ENCODE measurements at places on chromosomes 6 and 20.
A peak's percentile ranks its signal among the peaks of the same experiment; 100 is the strongest.

DNA sequence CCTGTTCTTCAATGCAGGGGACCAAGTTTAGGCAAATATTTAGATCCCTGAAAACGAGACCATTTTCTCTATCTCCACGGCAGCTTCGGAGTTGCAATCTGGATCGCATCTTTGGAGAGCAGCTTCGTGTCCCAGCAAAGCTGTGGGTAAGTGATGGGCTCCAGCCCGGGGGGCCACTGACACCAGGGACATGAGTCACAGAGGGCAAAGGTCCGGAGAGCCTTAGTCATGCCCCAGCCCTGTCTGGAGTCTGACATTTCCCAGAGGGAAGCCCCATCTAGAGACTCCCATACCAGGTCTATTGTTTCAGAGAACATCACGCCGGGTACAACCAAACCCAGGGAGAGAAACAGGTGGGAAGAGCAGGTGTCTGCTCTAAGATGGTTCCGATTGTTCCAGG, 95.9 kb downstream of the NFATC2 start:
- DNase-seq, result peak; percentile 56

GRCh38 chr20:48742912-48743680, 84.7 kb downstream of the PREX1 start:
- no peak for DNase-seq

DNA sequence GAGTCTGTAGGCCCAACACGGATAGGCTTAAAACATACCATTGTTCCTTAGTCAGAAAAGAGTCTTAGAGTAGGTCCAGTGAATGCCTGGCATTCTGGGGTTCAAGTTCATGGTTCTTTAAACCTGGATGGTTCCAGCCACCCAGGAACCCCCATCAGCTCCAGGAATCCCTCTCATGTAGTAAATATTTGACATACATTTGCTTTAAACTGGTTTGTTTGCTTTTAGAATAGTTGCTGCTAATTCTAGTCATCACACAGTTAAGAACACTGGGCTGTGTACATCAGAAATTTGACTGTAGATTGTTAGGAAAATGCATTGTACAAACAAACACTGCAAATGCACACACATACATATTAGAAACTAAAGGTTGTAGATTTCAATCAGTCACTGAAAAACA, 30.6 kb upstream of the PBOV1 start:
- no peak for DNase-seq

DNA sequence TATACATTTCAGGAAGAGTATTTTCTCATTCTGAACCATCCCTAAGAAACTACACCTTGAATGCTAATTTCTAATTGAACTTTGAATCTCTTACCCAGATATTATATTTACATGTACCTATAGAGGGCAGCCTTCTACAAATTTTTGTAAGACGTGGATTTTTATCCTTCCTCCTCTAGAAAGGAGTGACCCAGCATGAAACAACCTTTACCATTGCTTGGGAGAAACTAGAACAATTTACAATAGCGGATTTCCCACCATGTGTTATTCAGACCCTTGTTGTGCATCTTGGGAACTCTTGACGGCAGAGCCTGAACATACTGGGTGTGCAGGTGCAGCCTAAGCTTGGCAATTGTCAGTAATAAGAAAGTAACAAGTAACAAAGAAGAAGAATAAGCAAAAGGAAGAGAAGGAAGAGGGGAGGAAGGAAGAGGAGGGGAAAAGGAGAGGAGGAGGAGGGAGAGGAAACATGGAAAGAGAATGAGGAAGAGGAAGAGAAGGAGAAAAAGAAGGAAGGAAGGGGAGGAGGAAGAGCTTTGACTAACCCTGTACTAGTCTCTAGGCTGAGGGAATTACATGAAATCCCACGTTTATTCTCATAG, 10.8 kb upstream of the TAAR1 start:
- DNase-seq, result peak; percentile 72

DNA sequence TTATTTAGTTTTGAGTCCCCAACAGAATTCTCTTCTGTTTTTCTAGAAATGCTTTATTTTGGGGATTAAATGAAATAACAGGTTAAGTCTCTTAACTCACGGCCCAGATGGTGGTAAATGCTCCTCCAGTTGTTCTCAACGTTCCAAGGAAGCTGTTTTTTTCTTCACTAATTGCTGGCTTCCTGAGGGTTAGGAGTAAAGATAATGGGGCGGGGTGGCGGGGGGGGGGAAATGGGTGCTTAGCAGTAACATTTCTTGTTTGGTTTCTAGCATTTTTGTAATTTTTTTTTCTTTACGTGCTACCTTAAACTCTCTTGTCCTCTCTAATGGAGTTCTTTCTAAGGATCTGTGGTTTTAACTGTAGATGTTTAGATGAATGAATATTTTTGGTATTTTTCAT, 2.2 kb downstream of the SRSF3 start:
- DNase-seq, result no peak

GRCh38 chr20:36098364-36098763, 56.2 kb upstream of the EPB41L1 start:
- peak; percentile 41 for DNase-seq

DNA sequence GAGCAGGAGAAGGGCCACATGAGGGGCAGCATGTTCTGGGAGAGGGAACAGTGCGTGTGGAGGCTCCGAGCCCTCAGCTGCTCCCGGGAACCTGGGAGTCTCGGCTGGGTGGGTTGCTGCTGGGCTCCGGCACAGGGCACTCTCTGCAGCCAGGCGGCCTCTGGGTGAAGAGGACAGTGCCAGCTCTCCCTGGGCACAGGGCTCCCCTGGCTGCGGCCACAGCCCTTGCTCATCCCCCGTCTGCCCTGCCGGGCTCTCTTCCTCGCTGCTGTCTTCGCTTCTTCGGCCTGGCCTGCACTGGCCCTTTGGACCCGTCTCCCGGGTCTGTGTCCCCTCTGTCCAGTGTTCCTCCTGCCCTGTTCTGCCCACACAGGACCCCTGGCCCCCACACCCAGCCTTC, 48.2 kb downstream of the CDH4 start:
- no peak for DNase-seq

DNA sequence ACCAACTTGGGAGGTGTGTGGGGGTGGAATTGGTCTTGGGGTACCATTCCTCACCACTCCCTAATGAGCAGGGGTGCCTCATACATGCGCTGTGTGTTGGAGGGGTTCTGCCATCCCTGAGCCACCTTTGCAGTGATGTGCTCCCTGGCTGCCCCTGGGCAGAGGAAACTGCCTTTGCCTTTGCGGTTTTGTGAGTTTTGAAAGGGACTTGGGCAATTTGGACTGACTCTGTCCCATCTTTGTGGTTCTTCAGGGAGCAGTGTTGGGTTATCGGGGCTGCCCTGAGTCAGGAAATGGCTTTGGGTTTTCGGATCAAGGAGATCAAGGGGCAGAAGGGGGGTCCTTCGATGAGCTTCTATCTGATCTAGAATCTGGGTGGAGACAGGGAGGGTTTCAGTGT, 3.9 kb upstream of the PHACTR3 start:
- DNase-seq, result no peak

DNA sequence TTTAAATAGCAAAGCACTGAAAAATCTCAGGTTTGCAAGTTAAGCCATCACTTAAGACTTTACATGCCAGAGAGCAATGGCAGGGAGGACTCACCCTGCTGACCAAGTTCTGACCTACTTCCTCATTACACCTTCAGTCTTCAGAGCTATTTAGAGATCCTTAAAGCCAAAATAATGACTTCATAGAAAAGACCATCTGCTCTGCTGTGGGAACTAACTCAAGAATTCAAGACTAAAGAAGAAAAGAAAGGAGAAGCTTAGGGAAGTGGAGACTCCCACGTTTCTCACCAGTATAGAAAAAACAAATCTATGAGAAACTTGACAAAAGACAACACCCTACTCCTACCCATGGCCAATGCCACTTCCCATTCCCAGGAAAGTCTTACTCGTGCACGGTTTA, 28.6 kb downstream of the XPO5 start:
- no peak for DNase-seq

- no peak for DNase-seq
Observed at GRCh38 chr20:44282192-44282591, 28.8 kb downstream of the FITM2 start.

- DNase-seq, result peak; percentile 50
Observed at GRCh38 chr6:53065266-53066076, at the start of gene FBXO9. FBXO9 (plus strand) TSS chr6:53065404; CDS start chr6:53065790, 386 bp downstream.

GRCh38 chr6:109015176-109015575, 79.5 kb downstream of the SESN1 start:
- no peak for DNase-seq

DNA sequence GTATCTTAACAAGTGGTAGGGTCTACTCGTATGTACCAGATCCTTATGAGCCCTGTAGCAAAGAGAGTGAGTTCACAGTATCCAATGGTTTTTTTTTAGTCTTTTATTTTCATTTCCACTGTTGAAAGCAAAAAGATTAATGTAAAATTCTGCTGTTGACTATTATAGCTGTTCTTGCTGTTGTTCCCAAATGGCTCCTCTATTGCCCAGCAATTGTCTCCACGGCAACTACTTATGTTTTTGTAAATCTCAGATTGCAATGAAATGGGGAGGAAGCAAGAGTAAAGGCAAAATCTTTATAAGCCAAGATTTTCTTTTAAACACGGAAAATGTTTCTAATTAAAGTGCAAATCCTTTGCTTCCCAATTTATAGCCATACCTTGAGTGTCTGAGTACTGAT, 406.1 kb downstream of the EPM2A start:
- DNase-seq, result no peak

DNA sequence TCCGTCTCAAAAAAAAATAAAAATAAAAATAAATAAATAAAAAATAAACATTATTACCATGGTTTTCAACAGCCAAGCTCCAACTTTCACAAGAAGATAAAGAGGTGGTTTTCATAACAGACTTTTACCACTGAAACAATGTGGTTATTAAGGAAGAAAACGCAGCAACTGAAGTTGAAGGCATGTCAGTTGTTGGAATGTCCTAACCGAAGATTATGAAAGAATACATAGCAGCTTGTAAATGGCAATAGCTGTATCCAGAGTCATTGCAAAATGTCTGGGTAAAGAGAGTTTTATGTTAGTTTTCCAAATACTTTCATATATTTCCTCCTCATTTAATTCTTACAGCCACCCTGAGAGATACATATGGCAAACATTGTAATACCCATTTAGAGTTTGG, 161.6 kb upstream of the MARCKS start:
- peak; percentile 96 for DNase-seq

DNA sequence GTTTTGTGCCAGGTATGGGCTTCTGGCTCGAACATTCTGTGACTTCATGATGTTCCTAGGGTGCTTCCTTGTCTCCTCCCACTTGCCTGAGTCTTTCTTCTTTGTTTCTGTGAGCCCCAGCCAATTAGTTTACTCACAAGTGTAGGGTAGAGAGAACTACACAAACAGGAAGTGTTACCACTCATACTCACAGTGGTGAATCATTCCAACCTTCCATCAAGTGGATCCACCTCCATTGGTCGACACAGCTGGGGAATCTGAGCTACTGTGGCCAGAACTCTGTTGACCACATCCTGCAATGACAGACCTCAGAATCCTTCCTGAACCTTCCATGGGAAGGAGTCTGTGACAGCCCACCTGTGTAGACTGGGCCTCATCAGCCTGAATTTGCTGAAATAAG, 76.8 kb downstream of the UNC5CL start:
- DNase-seq, result peak; percentile 81

GRCh38 chr6:36805096-36805797, 34.0 kb downstream of the CPNE5 start:
- DNase-seq, result no peak

GRCh38 chr6:37765182-37765775, 54.2 kb upstream of the ZFAND3 start:
- DNase-seq, result no peak

- no peak for DNase-seq
Observed at GRCh38 chr6:37130704-37131103, 39.2 kb upstream of the PIM1 start.

DNA sequence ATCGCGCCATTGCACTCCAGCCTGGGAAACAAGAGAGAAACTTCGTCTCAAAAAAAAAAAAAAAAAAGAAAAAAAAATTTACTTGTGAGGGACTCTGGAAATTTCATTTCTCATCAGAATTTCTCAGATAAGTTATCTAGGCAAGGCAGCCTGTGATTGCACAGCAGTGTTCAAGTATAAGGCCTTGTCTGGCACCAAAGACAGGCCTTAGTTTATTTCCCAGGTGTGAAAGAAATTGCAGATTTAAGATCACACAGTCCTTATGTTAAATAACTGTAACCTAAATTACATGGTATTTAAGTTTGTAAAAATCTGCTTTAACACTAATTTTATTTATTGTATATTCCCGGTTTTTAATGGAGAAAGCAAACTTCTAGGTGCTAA, 34.8 kb downstream of the HFE start:
- DNase-seq, result no peak

DNA sequence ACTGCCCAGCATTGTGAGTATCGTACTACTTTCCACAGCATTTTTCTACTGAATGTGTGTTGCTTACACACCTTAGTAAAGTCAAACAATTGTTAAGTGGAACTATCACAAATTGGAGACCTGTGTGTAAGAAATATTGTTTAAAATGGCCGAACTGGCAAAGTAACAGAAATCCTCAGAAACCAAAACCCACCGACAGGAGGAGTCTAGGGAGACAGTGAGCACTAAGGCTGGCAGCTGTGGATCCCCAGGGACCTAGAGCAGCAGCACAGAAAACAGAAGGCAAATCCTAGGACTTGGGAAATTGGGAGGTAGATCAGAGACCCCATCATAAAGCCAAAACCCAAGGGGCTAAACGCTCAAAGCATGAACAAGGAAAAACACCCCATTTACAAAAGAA, 69.9 kb downstream of the SESN1 start:
- DNase-seq, result peak; percentile 34

- no peak for DNase-seq
Observed at GRCh38 chr6:153624528-153624927, 414.5 kb upstream of the OPRM1 start.

DNA sequence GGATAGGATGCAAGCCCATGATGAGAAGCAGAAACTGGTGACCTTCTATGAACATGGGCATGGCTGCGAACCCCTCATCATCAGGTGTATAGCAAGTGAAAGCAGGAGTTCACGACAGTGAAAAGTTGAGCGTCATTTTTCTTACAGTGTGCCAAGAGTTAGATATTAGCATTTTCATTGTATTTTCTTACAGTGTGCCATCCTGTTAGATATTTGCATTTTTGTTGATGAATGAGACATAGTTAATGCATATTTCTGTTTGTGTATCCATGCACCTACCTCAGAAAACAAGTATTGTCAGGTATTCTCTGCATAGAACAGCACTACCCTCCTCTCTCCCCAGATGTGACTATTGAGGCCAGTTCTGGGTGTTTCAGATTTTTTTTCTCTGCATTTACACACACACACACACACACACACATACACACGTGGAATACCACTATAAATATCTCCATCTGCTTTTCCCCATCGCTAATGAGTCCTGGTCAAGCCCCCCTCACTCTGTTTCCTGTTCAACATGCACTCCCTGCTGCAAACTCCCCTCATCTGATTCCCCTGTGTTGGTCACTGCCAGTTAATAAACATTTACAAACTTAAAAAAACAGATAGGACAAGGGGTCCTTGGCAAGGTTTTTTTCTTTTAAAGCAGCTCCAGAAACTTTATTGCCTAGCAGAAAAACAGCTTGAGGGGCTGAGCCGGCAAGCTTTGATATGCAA, 41.7 kb downstream of the PLN start:
- DNase-seq, result no peak

Data from choroid plexus epithelial cell (primary cell).